ENCODE measurements at places on chromosomes 1 and 21.
A peak's percentile ranks its signal among the peaks of the same experiment; 100 is the strongest.

GRCh38 chr1:227886993-227887696 lies 60.6 kb downstream of the WNT9A start:
- DNase-seq: peak; percentile 95

DNA sequence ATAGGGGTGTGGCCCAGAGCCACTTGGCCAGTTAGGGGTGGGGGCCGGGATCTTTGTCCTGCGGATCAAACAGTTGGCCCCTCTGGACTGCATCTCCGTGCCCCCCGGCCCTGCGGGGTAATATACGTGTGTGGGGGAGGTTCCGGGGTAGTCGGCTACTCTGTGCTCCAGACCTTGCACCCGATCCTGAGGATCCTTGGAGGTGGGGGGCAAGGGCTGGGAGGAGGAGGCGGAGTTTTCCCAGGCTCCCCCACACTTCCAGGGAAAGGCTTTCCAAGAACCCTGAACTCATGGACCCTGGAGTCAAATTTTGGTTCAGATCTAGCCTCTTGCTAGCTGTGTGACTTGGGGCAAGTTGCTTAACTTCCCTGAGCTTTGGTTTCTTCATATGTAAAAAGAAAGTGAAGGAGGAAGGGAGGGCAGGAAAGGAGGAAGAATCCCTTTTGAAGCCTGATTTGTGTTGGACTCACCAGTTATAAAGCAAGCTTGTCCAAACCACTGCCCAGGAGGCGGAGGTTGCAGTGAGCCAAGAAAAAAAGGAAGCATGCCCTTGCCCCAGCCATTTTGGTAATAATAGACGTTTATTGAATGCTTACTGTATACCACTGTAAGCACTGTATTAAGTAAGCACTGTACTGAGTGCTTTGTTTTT lies 686 bp downstream of the MIIP start:
- no peak for DNase-seq

- DNase-seq: no peak
Measured at GRCh38 chr21:36245649-36246048, 74.3 kb upstream of the MORC3 start.

DNA sequence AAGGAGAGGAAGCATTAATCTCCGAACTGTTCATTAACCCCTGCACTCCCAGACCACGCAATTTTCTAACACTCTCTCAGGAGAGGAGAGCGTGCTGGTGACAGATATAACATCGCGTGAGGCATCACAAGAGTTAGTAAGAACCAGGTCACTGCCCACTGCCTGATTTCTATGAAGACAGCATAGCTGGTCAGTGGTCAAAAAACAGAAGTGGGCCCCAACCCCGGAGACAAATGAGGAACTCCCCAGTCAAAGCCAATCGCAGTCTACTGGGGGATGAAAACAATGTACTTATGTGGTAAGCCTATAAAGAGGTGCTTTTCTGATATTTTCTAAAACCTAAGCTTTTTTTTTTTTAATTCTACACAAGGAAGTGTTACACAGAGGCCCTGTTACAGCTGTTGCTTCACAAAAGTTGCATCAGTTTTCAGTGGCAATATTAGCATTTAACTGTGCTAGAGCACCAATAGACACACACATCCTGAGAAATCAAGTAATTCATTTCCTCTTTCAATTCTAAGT lies 231.8 kb upstream of the IRF2BP2 start:
- DNase-seq: no peak

- peak; percentile 22 for DNase-seq
Measured at GRCh38 chr1:190475421-190476141, 2.1 kb downstream of the BRINP3 start.

GRCh38 chr1:109659997-109660690 lies 4.2 kb downstream of the GSTM4 start:
- no peak for DNase-seq

DNA sequence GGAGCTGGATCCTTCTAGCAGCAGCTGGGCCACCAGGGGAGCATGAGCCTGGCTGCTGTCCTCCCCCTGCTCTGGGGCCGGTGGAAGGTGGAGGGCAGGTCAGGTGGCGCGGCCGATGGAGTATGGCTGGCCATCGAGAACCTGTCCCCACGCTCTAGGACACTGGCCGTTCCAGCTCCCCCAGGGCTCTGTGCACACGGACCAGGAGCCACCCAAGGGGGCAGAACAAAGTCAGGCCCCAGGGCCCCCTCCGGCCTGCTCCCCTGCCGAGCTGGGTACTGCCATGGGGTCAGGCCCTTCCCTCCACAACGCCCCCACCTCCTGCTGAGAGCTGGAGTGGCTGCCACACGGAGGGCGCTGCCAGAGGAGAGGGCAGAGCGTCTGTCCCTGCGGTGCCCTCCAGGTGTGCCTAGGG lies 4.5 kb upstream of the PLCH2 start:
- DNase-seq: no peak

- no peak for DNase-seq
Measured at GRCh38 chr21:43956670-43957035, 55.5 kb upstream of the TRAPPC10 start.

DNA sequence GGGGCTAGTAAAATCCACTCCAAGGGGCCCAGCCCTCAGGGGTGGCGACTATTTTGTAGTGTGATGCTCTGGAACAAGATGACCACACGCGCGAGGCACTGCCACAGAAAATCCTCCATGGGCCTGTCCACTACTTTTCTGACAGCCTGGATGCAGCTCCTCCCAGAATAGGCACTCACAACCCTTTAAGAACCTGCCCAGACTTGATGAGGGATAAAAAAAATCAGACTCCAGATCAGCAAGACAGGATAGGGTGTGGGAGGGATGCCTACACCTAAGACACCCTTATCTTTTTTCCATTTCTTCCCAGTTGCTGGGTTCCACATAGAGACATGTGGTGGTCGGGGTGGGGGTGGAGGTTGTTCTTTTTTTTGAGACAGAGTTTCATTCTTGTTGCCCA lies 33.5 kb downstream of the PCAT6 start:
- DNase-seq: no peak

GRCh38 chr1:213383465-213383864 lies 332.4 kb downstream of the RPS6KC1 start:
- DNase-seq: no peak

GRCh38 chr1:2631136-2632050 lies 1.4 kb downstream of the MMEL1 start:
- no peak for DNase-seq

- no peak for DNase-seq
Measured at GRCh38 chr1:224338150-224338838, 8.3 kb upstream of the NVL start.

DNA sequence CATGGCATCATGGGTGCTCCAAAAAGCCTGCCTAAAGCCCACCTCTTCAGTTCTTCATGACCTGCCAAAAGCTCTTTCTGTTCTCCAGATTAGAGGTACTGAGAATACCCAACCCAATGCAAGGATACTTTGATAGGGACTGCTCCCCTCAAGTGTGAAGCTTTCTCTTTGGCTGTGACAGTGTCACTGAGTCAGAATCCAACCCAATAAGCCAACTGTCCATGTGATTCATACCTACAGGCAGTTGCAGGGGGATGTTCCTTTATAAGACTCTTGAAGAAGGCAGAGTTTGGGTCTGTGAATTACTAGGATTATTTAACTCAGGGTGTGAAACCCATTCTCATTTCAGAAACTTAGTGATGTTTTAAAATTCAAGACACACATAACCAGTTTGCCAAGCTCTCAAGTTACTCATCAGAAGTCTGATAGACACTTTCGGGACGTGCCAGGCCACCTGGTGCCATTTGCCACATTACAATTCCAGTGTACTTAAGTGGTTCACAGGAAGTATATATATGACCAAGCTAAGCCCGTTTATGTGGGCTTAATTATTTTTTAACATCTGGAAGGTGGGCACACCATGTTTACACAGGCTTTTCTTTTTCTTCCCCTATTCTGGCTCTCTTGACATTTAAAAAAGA lies 265.8 kb downstream of the NFIA start:
- DNase-seq: no peak

- no peak for DNase-seq
Measured at GRCh38 chr1:62045574-62045973, 149.1 kb upstream of the L1TD1 start.

DNA sequence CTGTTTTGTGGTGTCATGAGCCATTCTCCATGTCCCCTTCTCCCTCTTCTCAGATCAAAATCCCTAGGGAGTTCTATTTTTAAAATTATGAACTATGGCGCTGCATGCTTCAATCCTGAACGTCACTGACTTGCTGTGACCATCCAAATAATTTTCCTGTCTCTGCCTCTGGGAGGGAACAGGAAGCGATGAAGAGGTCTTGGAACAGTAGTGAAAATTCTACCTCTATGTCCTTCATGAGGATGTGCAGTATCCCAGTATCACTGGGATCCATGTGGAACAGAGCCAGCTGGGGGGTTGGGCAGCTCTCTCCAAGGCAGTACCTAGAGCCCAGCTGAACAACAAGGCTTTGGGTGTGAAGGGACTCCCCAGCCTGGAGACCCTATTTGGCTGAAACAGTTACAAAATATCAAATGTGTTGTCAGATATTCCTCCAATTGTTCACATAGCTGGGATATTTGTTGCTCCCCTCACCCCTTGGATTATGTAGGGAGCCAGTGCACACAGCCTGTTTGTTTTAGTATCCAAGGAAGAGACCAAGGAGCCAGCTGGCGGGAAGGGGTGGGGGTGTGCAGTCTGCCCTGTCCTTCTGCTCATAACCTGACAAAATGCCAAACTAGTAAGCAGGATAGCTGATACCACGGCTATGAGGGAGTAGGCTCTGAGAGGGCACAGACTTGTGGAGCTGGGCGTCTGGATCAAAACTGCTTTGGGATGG lies 7.6 kb downstream of the DCLRE1B start:
- DNase-seq: peak; percentile 85

GRCh38 chr1:189962181-189962580 lies 515.5 kb downstream of the BRINP3 start:
- DNase-seq: no peak

DNA sequence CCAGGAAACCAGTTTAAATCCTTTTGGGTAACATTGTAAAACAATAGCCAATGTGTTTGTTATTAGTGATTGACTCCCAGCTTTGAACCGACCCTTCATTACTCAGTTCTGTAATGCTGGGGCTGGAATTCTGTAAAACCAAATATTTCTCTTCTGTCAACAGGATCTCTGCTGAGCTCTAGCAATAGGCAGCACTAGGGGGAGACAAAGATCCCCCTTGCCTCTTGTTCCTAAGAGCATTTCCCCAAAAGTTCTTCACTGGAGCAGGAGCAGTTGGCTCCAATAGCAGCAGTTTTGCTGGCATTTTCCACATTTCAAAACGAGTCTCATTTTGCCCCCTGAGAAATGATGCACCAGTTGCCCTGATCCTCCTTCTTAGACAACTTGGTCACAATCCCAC lies 1671.1 kb downstream of the MRPL39 start:
- no peak for DNase-seq

- peak; percentile 79 for DNase-seq
Measured at GRCh38 chr1:23424293-23425192, at the start of gene TCEA3. TCEA3 (minus strand) TSS chr1:23424748; CDS start chr1:23424633, 115 bp downstream.

DNA sequence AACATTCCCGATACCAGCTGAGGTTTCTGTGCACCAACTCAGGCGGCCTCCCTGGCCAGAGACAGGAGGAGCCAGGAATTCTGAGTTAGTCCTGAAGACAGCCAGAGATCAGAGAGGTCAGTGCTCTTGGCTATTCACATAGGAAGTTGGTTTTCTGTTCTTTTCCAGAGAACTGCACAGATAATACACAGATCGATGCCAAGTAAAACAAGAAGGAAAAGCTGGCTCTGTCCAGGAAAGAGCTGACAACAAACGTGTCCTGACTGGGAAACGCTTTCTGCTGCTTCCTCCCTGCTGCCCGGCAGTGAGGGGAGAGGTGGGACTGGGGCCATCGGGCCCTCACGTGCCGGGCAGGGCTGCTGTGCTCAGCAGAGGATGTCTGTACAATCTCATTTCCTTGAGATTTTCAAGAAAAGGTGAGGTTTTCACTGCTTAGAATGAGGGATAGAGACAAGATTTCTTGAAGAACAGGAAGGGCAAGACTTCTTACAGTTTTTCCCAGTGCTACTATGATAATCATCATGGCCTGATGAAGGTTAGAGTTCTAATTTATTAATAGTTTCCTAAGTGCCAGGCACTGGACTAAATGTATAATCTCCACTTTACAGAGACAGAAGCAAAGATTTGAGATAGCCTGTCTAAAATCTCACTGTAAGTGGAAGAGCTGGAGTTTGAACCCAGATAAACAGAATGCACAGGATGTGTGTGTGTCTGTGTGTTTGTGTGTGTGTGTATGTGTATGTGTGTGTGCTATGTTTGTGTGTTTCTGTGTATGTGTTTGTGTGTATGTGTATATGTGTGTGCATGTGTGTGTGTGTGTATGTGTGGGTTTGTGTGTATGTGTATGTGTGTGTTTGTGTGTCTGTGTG lies 211.0 kb upstream of the RAB4A start:
- DNase-seq: peak; percentile 63

DNA sequence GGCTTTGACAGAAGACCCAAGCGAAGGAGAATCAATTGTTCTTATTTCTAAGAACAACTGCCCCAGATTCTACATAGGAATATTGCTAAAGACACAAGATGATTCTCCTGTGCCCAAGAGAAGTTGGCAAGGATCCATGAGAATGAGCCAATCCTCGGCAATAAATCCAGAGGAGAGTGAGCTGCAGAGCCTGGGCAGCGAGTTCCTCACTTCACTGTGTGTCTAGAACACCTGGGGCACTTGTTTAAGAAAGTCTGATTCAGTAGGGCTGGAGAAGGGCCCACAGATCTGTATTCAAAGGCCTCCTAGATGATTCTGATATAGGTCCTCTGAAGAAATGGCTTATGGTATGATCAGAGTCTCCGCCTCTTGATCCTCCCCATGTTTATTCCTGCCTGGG lies 31.8 kb downstream of the GADD45A start:
- DNase-seq: no peak

GRCh38 chr21:44295646-44296045 lies 4.2 kb upstream of the PFKL start:
- DNase-seq: no peak

Data from right hindlimb (tissue), 1 donor.